HFF-Myc (cell line): ENCODE measurements at places on chromosomes 12 and 14.

- no peak for DNase-seq
Measured at GRCh38 chr14:57420986-57421385, 30.6 kb downstream of the NAA30 start.

DNA sequence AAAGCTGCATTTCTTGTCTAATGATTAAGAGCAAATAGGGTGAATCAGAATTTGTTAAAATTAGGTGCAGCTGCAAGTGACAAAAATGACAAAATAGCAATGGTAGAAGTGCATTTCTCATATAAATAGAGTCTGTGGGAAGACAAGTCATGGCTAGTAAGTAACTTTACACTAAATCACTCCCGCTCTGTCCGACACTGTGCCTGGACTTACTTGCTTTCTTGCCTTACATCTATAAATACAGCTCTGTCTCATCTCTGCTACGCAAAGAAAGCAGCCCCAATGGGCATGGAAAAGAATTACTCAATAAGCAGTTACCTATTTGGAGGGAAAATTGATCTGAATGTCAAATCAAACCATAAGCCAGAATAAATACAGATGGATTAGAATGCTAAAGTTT, 245.4 kb upstream of the KRR1 start:
- no peak for DNase-seq

DNA sequence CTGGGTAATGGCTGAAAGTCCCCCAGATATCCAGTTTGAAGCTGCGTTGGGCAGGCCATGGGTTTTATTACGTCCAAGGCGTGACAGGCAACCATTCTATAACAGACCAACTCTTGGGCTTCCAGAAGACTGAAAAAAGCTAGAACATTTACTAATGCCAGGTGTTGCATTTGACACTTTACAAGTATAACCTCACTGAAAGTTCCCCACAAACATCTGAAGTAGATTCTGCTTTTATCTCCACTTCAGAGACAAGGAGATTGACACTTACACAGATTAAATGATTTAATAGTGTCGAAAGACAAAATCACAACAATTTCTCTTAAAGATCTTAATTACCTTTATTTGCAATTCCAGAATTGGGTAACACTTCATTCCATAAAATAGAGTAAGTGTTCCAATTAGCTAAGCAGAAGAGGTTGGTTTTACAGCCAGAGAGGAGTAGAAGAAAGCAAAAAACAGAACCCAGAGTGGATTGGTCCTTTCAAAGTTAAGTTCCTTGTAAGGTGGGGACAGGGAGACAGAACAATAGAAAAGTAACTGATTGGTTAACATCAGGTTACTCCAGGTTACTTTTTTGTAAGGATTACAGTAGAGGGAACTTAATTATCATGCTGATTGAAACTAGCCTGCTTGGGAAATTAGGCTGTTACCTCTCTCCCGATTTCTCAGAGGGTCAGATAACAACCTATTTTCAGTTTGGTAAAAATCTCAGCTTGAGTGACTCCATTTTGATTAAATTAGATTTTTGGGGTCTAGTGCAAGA, 11.3 kb downstream of the SOCS2 start:
- no peak for DNase-seq

DNA sequence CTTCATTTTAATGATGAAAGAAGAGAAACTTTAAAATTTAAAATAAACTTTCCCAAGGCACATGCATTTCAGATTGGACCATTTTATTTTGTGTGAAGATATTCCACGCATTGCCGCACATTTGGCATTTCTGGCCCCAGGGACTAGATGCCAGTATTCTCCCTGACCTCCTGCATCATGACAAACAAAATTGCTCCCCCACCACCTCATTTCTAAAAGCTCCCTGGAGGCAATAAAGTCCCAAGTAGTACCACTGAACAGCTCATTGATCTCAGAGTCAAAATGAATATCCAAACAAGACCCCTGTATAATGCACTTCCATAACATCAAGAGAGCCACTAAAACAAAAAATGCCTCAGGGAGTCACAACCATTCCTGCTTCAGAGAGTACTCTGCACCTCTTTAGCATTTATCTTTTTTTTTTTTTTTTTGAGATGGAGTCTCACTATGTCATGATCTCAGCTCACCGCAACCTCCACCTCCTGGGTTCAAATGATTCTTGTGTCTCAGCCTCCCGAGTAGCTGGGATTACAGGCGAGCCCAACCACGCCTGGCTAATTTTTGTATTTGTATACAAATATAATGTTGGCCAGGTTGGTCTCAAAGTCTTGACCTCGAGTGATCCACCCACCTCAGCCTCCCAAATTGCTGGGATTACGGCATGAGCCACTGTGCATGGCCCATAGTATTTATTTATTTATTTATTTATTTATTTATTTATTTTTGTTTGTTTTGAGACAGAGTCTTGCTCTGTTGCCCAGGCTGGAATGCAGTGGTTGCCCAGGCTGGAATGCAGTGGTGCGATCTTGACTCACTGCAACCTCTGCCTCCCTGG, 48.8 kb upstream of the RASSF3 start:
- DNase-seq: no peak

DNA sequence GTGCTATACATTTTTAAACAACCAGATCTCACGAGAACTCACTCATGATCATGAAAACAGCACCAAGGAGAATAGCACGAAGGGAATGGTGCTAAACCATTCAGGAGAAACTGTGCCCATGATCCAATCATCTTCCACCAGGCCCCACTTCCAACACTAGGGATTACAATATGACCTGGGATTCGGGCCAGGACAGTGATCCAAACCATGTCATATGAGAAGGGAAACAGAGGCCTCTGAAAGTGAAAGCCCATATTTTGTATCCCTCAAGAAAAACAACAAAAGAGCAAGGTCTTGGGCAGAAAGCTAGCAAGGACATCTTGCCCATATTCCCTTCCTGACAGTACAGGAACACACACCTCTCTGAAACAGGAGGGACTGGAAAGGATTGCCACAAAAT, 163.9 kb upstream of the VASH1 start:
- DNase-seq: no peak

DNA sequence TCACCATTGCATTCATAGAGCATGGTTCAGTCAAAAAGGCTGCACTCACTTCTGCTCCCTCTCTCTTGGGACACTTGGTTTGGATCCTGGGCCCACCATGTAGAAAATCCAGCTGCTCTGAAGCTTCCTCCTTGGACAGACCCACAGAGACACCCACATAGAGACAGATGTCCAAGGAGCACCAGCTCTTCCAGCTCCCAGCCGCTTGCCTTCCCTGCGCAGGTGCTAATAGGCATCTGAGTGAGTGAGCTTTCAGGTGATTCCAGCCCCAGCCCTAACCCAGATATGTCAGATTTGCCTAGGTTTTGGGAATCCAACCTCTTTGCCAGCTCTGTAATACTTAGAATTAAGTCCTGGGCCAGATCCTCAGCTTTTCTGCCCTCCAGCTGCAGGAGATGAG, 38.6 kb downstream of the DLK1 start:
- no peak for DNase-seq

- DNase-seq: no peak
Measured at GRCh38 chr12:19121449-19122018, 8.0 kb upstream of the PLEKHA5 start.

DNA sequence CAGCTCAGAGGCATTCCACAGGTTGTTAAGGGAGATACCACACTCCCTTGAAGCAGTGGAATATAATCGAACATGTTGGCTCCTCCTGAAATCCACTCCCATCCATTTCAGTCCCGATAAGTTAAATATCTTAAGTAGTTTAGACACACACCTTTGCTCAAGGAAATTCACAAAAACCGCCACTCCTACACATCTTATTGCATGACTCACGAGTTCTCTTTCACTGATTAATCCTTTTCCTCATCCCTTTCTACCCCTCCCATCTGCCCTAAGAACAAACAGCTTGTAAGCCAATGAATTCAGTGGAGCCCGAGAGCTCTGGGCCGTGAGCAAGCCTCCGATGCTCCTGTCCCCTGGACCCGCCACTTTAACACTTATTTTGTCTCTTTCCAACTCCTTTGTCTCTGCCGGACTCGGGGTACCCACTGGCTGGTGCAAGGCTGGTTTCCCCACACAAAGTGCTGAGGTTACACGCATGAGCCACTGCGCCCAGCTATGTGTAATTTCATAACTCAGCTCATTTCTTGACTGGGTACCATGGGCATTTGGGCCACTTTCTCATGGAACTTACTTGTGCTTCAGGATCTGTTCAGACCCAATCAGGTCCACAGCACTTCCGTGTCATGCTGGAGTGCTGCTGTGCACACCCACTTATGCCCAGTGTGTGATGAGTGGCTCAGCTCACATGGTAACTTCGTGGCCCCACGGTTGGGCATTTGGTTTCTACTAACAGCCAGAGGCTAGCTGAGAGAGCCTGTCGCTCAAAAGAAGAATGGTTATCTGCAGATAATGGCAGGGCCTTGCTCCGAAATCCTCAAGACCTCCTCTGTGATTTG, 171.8 kb upstream of the ALG10B start:
- no peak for DNase-seq

GRCh38 chr14:60095781-60096450, 4.2 kb downstream of the PCNX4 start:
- DNase-seq: no peak

DNA sequence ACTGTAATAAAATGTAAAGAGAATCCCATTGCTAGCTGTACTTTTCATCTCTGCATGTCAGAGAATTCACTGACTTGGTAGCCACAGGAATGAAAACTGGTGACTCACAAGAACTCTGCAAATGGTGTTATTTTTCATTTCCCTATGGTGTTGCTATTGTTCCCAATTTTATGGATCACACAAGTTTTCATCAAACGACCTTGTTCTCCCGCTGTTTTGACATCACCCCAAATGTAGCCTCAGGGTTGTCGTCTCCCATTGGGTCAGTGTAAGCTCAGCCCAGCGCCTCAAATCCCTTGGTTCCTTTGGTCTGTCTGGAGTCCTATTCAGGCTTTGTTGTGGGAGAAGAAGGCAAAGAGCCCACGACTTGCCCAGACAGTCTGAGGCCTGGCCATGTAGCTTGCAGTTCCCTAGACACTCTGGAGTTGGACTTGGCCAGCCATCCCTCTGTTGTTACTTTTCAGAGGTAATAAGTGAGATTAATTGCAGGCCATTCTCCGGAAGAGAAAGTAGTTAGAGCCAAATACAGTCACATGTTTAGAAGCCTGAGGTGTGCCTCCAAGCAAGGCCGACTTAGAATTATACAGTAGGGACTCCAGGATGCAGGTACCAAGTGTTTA, 159.2 kb downstream of the TGFB3 start:
- peak; percentile 48 for DNase-seq

DNA sequence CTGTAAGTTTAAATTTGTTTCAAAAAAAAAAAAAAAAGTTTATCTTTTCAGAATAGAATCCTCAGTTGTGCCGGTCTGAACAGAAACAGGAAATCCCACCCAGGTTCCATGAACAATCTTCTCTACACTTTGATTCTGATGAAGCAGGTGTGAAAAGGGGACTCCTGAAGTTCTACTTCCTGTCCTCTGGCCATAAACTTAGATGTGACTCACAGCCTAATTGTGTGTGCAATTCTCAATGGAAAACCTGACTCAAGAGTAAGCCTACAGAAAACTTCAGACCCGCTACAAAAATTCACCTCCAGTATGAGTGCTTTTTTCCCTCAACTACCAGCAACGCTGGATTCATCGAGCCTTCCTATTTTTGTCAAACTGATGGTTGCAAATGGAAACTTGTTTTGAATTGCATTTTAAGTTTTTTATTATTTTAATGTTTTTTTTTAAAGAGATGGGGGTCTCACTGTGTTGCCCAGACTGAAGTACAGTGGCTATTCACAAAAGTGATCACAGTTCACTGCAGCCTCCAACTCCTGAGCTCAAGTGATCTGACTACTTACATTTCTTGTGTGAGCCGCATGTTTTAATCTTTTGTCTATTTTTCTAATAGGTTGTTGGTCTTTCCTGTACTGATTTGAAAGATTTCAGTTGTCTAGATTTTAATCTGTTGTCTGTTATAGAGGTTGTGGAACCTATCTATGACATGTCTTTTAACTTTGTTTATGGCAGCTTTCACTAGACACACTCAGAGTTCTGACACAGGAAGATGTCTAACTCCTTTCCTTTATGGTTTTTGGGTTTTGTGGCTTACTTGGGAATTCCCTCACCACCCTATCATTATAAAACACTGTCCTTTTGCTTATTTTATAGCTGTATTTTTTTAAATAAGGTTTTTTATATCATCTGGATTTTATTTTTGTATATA, 37.6 kb downstream of the ATG14 start:
- no peak for DNase-seq

GRCh38 chr12:67091678-67092077, 177.5 kb upstream of the CAND1 start:
- no peak for DNase-seq
